HL-60 (cell line): ENCODE measurements at places on chromosomes 6 and 20.

GRCh38 chr6:43884652-43885022 is 114.6 kb downstream of the VEGFA start:
- no peak for DNase-seq

DNA sequence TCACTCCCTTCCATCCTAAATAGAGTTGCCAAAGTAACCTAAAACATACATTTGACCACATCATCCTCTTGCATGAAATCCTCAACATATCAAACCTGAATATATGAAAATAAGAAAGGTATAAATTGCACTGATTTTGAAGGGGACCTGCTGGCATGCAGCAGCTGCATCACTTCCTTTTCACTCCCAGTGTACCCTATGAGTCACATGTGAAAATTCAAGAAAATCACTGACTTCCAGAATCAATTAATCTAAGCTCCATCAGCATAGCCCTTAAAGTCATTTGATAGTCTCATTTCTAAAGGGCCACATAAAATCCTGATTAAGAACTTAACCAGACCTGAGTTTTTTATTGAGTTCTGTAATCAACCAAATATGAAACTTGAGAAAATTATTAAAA is 24.3 kb downstream of the SNX14 start:
- DNase-seq = no peak

DNA sequence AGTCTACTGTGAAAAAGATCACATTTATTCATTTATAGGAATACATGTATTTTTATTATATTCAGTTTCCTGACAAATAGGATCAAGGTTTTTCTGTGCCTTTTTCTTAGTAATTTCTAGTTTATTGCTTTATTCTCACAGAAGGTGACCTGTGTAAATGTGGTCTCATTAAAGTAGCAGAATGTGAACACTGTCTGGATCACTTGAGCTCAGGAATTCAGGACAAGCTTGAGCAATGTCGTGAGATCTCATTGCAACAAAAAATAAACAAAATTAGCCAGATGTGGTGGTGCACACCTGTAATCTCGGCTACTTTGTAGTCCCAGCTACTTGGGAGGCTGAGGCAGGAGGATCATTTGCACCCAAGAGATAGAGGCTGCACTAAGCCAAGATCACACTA is 516.7 kb downstream of the CDKAL1 start:
- DNase-seq = no peak

GRCh38 chr6:184161-184700 is 108.1 kb upstream of the DUSP22 start:
- DNase-seq = no peak

- DNase-seq = no peak
Observed at GRCh38 chr6:68087399-68088133, 547.5 kb upstream of the ADGRB3 start.

- no peak for DNase-seq
Observed at GRCh38 chr6:166586424-166587156, at the start of gene RAMACL. Gene RAMACL (minus strand): TSS chr6:166586678. CDS start chr6:166586477, 201 bp downstream.

DNA sequence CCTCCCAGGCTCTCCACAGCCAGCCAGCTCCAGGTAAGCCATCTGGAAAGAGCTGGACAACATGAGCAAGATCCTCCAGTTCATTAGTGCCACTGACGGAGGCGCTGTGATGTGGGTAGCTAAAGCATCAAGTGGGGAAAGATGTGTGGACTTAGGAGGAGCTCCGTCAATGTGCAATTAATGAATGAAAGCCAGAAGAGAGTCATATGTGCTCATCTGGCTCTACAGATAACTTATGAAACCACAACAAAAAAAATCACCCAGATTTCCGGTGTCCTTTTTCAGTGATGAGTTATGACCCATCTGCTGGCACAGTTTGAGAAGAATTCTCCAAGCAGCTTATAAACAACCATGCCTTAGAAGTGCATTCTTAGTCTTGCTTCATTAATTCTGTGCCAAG is 311.7 kb upstream of the PLCB4 start:
- no peak for DNase-seq

- no peak for DNase-seq
Observed at GRCh38 chr6:51350308-51350904, 531.7 kb downstream of the TFAP2B start.

GRCh38 chr6:154245506-154245905 is 111.1 kb downstream of the IPCEF1 start:
- no peak for DNase-seq

DNA sequence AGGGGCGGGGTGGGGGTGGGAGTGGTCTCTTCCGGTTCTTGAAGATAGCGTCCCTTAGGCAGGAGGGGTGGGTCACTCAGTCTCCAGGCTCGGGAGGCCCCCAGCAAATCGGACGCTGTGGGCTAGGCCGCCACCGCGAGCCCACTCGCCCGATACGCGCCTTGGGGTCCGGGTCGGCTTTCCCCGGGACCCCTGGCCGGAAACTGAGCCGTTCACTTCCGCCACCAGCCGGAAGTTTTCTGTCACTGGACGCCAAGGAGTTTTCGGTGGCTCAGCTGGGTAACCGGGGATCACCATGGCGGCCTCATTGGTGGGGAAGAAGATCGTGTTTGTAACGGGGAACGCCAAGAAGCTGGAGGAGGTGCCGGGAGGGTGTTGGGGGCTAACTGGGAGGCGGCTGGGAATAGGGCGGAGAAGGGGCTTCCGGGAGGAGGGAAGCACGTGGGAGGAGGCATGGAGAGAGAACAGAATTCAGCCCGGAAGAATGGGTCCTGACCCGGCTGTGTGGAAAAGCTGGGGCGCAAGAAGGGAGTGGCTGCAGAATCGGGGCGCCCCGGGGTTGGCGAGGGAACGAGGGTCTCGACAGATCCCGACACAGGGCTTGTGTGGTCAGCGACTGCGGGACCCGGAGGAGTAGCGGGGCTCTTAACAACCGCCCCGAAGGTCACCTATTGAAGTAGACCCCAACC is at the start of gene ITPA:
ITPA (plus strand) TSS at position 242 of the 689 bp plus-strand sequence; CDS start at position 296, 54 bp downstream.
- DNase-seq = peak; percentile 71

- DNase-seq = no peak
Observed at GRCh38 chr6:136945072-136945471, 23.0 kb downstream of the SLC35D3 start.

DNA sequence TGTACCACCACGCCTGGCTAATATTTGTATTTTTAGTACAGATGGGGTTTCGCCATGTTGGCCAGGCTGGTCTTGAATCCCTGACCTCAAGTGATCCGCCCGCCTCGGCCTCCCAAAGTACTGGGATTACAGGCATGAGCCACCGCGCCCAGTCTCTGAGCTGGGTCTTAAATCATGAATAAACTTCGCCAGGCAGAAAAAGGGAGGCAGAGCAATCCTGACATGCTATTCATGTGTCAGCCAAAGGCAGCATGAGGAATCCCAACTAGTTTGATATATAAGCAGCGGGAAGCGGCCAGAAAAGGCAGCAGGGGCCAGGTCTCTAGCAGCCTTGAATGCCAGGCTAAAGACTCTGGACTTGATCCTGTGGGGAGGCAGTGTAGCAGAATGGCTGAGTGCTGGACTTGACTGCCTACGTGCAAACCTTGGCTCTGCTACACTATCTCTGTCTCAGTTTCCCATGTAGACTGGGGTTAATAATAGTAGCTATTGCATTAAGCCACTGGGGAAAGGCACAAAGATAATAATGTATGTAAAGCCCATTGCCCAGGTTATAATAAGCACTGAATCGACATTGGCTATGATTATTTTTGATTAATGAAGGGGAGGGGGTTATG is 1.8 kb downstream of the PROCR start:
- DNase-seq = no peak

- DNase-seq = no peak
Observed at GRCh38 chr6:13725570-13725969, 13.9 kb upstream of the RANBP9 start.

DNA sequence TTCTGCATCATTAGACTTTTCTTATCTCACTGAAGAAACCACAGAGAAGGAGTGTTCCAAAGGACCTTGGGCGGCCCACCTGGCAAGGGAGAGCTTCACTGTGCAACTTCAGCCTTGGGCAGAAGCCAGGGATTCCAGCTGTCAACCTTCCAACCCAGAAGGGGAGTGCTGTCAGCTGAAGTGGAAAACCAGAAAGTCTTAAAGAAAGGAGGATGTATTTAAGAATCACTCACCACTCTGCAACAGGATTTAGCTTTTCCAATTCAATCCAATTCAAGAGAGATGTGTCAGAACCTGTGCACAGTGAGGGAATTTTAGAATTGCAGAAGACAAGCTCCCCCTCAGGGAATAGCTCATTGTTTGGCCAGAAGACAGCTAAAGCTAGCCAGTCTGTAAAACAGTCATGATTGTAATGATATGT is 553.7 kb downstream of the CD83 start:
- no peak for DNase-seq

GRCh38 chr6:56628105-56628504 is 14.6 kb downstream of the DST start:
- DNase-seq = no peak

DNA sequence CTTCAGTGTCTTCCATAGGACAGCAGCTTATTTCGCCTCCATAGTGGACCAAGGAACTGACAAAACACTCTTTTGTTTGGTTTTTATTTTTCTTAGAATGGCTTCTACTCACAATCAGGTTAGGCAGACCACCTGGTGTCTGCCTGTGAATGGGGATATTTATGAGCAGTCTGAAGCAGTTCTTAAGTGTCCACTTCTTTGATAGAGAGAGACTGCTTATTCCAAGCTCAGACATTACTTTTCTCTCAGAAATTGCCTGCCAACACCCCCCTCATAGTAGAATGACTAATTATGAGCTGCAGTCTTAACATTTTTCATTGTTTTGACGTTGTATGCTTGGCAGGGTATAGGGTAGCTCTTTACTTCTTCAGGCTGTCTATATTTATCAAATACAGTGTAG is 174.7 kb downstream of the ZFAND3 start:
- DNase-seq = no peak

GRCh38 chr20:54208548-54209176 is 775 bp downstream of the PFDN4 start:
- peak; percentile 18 for DNase-seq
